Activated effector memory CD4-positive, alpha-beta T cell treated with anti-CD3 and anti-CD28 coated beads, Interleukin-2, amount 50 U/mL, for 16 hours (primary cell): ENCODE measurements at places on chromosomes 3 and 15.

- DNase-seq = no peak
Measured at GRCh38 chr3:193086681-193087080, 154.3 kb upstream of the PLAAT1 start.

DNA sequence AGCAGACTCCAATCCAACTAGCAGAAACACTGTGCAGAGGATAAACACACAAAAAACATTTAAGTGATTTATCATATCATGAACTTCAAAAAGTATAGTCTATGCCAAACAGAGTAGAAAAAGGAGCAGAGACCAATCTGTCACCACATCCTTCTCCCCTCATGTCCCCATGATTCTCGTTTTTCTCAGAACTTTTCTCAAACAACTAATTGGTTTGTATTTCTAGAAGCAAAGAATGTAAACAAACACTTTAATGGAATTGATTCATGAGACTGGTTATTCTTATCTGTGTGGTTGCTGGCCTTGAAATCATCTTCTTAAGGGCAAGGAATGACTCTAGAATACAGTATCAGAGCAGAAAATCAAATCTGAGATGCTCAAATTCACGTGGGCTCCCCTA is 294.2 kb upstream of the THBS1 start:
- DNase-seq = no peak

DNA sequence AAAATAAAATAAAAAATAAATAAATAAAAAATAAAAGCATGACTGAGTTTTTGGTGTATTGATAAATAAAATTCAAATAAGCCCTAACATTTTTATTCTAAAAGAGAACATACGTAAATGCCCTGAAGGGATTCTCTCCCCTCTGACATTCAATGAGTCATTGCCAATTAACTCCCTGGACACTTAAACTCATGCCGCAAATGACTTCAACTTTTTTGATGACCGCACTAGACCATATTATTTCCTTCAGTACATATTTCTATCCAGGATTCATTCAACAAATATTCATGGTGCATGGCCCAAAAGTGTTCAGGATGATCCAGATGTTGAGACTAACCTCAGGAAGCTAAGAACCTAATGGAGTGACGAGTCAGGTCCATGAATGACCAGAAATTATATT is 195.9 kb upstream of the LRRN1 start:
- DNase-seq = no peak

GRCh38 chr3:113571360-113571759 is 39.0 kb downstream of the SIDT1 start:
- DNase-seq = no peak

DNA sequence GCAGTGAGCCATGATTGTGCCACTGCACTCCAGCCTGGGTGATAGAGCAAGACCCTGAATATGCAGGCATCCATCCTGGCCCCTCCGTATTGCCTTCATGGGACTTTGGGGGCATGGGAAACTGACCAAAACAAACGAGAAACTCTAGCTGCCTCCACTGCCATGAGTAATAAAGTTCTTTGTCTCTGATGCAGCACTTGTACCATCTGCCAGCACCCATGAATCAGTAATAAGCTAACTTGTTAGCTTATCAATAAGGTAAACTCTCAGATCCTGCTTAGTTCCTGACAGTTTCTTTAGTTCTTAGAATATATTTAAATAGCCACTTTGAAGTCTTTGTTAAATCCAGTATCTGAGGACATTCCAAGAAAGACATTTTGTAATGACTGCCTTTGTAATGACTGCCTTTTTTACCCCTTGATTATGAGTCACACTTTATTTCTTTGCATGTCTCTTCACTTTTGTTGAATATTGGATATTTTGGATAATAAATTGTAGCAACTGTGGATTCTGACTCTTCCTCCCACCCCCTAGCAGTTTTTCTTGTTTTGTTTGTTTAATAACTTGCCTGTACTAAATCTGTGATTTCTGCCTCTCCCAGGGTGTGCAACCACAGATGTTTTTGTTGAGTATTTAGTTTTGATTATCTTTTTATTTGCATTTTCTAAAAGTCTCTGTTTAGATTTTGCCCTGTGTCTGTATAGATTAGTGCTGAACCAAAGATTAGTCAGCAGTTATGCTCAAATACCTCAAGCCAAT is 136.9 kb downstream of the HCN4 start:
- no peak for DNase-seq

GRCh38 chr3:176939022-176939817 is 258.1 kb downstream of the TBL1XR1 start:
- no peak for DNase-seq

DNA sequence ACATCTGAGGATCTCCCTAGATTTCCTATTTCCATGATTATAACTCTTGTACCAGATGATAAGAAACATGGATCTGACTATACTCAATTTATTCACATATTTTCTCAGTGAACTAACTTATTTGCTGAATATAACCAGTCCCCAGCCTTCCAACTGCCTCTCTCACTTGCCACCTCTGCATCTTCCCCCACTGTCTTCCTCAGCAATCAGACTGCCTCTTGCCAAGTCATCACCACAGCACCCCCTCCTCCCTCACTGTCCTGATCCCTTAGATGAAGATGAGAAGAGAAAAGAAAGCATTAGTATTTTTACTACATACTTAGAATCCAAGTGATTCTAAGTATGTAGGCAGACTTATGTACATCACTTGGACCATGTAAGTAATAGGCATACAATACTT is 71.9 kb downstream of the GTPBP8 start:
- DNase-seq = no peak
